Activated naive CD8-positive, alpha-beta T cell treated with anti-CD3 and anti-CD28 coated beads for 36 hours (primary cell): ENCODE measurements at places on chromosomes 2 and 18.

DNA sequence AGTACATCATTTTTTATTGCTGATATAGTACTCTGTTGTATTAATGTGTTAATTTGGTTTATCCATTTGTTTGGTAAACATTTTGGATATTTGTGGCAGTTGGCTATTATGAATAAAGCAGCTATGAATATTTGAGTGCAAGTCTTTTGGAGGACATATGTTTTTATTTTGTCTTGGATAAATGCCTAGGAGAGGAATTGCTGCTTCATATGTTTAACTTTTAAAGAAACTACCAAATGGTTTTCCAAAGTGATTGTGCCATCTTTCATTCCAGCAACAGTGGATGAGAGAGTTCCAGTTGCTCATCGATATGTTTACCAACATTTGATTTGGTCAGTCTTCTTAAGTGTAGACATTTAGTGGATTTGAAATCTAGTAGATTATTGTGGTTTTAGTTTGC lies 51.8 kb downstream of the MERTK start:
- no peak overlapping the region for H3K27ac ChIP-seq
- H3K4me3 ChIP-seq, result no peak overlapping the region
- no peaks in the 10 kb centered on the region for H3K4me1 ChIP-seq
- H3K27me3 ChIP-seq, result no peaks in the 10 kb centered on the region
- no peaks in the 10 kb centered on the region for H3K36me3 ChIP-seq

- H3K36me3 ChIP-seq, result peaks cover 7% of the 10 kb centered on the region
- no peak overlapping the region for H3K4me3 ChIP-seq
- H3K27me3 ChIP-seq, result no peaks in the 10 kb centered on the region
- H3K4me1 ChIP-seq, result no peaks in the 10 kb centered on the region
- H3K27ac ChIP-seq, result no peak overlapping the region
Observed at GRCh38 chr2:63007813-63008458, 42.7 kb upstream of the OTX1 start.

- H3K36me3 ChIP-seq, result no peaks in the 10 kb centered on the region
- peaks cover 4% of the 10 kb centered on the region for H3K4me1 ChIP-seq
- no peak overlapping the region for H3K4me3 ChIP-seq
- no peak overlapping the region for H3K27ac ChIP-seq
- H3K27me3 ChIP-seq, result no peaks in the 10 kb centered on the region
Observed at GRCh38 chr18:74892066-74892627, 294.5 kb downstream of the ZNF407 start.

DNA sequence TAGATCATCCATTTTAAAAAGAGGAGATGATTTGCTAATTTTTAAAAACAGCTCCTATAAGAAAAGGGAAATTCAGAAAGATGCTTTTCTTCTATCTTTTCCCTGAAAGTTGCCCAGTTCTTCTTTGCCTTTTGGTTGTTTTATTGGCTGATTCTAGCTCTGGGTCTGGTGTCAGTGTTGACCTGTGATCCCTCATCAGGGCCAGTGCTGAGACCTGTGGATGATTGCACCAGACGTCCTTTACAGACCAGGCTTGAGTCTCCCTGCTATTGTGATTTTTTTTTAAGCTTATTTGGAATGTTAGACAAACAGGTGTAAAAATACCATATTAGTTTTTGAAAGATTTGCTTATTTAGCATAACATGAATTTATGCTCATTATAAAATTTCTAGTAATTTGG lies 88.2 kb downstream of the ACSL3 start:
- H3K36me3 ChIP-seq, result no peaks in the 10 kb centered on the region
- H3K27ac ChIP-seq, result no peak overlapping the region
- no peak overlapping the region for H3K4me3 ChIP-seq
- peaks cover 4% of the 10 kb centered on the region for H3K27me3 ChIP-seq

DNA sequence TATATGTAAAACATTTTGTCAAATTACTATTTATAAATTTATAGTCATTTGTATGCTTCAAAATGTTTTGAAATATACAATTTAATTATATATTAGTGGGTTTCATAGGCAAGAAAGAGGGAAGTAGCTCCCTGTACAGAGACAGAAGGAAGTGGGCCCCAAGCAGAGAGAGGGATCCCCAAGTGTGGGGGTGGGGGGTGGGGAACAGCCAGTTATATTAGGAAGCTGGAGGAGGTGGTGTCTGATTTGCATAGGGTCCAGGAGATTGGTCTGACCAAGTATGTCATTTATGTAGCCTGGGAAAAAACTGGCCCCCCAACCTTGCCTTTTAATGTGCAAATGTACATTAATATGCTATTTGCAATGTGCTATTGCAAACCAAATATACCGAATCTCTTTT lies 76.5 kb upstream of the ZSWIM2 start:
- no peaks in the 10 kb centered on the region for H3K4me1 ChIP-seq
- no peak overlapping the region for H3K4me3 ChIP-seq
- H3K36me3 ChIP-seq, result no peaks in the 10 kb centered on the region
- H3K27ac ChIP-seq, result no peak overlapping the region
- H3K27me3 ChIP-seq, result no peaks in the 10 kb centered on the region

- H3K4me3 ChIP-seq, result no peak overlapping the region
- H3K27ac ChIP-seq, result no peak overlapping the region
- H3K36me3 ChIP-seq, result peaks cover 9% of the 10 kb centered on the region
- no peak for DNase-seq
- H3K27me3 ChIP-seq, result peaks cover 3% of the 10 kb centered on the region
- no peaks in the 10 kb centered on the region for H3K4me1 ChIP-seq
Observed at GRCh38 chr18:50961974-50962373, 5.9 kb upstream of the ELAC1 start.
